ENCODE measurements at places on chromosomes 11 and 22.

- DNase-seq, result no peak
Measured at GRCh38 chr11:78112582-78113275, 26.7 kb downstream of the ALG8 start.

- DNase-seq, result no peak
Measured at GRCh38 chr11:27097551-27097950, 56.9 kb downstream of the BBOX1 start.

DNA sequence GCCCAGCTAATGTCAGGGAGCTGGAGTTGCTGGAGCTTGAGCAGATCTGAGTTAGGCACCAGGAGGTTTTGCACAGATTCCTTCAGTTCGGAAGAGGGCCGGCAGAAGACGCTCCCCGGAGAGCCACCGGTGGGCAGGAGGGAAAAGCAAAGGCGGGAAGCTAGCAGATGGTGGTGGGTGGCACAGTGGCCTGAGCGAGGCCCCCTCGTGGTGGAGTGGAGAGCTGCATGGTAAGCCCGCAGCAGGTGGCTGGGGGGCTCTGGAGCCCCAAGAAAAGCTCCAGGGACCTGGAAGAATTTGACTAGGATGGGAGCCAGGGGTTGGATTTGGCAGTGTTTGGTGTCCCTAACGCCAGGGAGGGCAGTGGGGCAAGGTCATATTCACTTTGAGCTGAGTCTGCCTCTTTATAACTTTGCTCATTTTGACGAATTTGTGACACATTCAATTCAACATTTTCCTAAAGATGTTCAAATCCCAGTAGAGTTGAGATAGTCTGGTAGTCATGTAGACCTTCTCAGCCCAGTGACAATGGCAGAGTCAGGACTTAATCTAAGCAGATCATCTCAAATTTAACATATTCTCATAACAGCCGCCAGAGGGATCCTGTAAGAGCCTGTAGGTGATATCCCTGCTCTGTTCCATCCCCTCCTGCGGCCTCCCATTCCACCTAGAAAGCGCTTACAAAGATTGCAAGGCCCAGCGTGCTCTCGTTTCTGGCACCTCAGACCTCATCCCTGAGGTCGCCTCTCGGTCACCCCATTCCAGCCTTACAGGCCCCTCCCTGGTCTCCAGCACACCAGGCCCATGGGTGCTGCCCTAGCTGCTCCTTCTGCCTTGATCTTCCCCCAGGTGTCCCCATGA lies 57.9 kb downstream of the TRIM29 start:
- no peak for DNase-seq

DNA sequence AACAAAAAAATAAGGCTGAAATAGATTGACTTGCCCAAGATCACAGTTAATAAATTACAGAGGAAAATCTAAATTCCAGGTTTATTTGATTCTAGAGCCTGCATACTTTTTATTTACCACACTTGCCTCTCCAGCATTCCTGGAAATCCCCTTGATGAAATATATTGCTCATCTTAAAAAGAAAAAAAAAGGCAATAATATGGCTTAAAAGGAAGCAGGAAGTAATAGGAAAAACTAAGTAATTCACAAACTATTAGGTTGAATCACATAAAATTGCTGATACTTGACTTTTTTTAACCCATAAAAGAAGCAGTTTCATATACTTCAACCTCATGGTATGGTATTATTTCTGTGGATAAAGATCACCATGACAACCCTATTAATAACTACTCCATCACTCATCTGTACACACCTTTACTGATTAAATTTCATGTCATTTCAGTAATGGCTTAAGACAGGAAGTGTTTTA lies 52.9 kb downstream of the COPB1 start:
- DNase-seq, result no peak

- DNase-seq, result no peak
Measured at GRCh38 chr11:33828604-33829429, 54.5 kb upstream of the FBXO3 start.

- DNase-seq, result no peak
Measured at GRCh38 chr22:19842393-19843106, 12.1 kb downstream of the GNB1L start.

- no peak for DNase-seq
Measured at GRCh38 chr11:10581481-10582019, 13.1 kb upstream of the LYVE1 start.

DNA sequence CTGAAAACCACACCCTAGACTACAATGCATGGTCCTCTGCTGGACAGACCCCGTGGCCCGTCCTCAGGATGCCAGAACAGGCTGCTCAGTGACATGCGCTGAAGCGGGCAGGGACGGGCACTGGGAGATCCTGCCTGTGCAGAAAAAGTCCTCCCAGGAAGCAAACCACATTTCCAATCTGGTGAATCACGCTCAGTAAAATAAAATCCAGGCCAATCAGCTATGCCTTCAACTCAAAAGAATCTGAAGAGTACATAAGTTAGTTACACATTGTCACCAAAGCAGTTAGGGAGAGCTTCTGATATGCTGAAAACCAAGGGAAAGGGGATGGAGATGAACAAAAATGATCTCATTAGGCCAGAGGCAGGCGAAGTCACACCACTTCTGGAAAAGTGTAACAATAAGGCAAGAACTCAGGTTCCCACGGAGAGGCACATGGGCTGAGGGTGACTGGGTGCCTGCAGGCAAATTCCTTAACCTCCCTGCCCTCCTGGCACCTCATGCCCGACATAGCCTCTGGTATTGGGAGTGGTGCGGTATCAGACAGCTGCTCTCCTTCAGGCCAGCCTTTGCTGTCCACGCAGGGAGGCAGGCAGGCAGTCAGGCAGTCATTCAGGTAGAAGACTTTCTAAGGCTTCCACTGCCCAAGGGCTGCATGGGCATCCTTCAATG lies 66.4 kb downstream of the APOL5 start:
- DNase-seq, result no peak

DNA sequence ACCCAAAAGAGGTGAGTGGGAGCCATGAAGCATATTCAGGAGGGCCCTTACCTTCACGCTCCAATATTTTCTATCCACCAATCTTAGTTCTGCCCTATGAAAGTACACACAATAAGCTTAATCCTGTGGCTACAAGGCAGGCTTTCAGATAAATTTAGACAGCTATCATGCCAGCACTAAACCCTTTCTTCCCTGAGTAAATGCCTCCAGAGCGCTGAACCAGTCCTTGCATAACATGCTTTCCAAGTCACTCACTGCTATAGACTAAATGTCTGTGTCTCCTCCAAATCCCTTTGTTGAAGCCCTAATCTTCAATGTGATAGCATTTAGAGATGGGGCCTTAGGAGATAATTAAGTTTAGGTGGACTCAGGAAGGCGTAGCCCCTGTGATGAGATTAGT lies 50.3 kb upstream of the FIBIN start:
- DNase-seq, result no peak

DNA sequence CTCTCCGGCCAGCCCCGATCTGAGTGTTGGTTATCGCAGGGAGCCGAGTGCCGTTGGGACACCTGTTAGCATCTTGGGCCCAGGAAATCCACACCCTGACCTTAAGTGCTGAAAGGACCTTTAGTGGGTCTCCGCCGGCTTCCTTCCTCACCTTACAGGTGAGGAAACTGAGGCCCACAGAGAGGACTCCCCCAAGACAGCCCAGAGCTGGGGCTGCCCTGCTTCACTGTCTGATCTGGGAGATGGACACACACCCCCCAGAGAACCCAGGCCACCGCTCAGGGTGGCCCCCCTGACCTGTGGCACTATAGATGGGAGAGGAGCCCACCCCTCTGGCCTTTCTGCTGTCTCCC lies 73.6 kb downstream of the FBLN1 start:
- no peak for DNase-seq

DNA sequence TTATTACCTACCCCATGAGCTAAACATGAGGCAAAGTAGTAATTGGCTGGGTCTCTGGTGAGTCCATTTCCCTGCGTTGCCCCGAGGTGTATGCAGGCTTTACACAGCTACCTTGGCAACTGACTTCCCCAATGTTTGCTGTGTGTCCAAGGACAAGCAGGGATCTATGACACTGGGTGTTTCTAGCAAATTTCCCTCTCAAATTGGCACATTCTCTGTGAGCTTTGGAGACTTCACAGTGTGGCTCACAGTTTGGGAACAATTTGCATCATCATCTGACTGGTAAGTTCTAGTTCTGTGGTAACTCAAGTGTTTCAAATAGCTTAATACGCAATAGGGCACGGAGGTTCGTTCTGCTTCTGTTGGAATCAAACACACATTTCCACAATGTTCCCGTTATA lies 12.5 kb downstream of the NNMT start:
- DNase-seq, result no peak

GRCh38 chr11:86176165-86176884 lies 68.2 kb upstream of the EED start:
- peak; percentile 84 for DNase-seq

DNA sequence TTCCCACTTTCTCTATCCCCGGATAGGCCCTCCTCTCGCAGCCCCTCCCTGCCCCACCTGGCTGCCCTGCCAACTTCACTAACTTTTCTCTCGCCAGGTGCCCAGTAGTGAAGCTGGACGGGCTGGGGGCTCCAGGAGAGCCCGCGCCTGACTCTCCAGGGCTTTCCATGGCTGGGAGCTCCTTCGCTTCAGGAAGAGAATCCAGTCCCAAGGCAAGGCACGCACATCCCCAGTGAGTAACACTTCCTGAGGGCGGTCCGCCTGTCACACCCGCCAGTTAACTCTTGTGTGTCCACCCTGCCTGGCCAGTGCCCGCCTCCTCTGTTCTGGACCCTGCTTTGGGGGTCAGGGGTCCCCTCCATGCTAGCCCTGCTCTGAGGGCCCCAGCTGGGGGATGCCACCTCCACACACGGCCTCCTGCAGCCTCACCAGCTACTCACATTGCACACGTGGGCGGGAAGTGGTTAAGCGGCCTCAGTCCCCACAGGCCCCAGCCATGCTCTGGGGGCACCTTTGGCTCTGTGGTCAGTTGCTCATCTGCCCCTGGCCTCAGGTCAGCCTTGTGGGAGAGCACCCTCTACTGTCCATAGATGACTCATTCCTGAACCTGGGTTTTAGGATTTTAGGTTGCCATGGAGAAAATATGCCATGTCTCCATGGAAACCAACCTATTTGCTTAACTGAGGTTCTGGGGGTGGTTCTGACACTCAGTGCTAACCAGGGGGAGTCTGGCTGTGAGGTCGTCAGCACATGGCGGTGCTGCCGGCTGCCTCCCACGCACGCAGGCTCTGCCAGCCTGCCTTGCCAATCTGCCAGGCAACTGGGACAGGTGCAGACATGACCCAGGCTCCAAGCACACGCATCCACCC lies at the start of gene RIN1:
Gene RIN1 (minus strand): TSS at position 201 of the 869 bp plus-strand sequence. CDS start 32 bp downstream, at position 169.
- peak; percentile 84 for DNase-seq

- no peak for DNase-seq
Measured at GRCh38 chr11:75719340-75720239, 2.0 kb downstream of the MOGAT2 start.

DNA sequence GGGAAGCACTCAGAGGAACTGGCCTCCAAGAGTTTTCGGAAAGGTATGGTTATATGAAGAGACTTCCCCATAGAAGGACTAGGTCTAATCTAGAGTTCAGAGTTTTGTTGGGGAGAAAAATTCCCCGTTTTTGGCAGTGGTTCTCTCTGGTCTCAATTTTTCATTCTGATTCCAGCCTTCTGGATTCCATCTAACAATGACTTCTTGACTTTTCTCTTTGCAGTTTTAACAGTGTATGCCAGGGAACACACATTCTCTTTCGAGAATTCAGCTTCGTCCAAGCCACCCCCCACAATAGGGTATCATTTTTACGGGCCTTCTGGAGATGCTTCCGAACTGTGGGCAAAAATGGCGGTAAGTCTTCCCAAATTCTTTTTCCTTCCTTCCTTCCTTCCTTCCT lies 115.6 kb downstream of the CSTPP1 start:
- no peak for DNase-seq

- peak; percentile 67 for DNase-seq
Measured at GRCh38 chr11:122628810-122629555, 26.5 kb upstream of the UBASH3B start.

DNA sequence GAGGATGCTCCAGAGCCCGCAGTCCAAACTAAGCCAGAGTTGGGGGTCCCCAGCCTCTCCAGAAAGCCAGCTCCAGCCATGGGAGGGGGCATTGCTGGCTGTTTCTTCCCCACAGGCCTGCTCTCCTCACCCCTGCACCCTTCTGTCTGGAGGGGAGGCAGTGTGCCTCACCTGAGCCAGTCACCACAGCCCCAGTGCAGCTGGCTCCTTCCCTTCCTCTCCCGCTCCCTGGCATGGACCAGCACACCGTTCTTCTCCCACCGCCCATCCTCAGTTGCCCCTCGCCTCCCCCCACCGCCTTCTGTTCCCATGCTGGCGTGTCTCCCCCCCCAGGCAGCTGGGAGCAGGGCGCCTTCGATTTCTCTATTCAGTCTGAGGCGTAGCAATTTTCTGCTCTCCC lies 110.5 kb upstream of the THY1 start:
- no peak for DNase-seq

DNA sequence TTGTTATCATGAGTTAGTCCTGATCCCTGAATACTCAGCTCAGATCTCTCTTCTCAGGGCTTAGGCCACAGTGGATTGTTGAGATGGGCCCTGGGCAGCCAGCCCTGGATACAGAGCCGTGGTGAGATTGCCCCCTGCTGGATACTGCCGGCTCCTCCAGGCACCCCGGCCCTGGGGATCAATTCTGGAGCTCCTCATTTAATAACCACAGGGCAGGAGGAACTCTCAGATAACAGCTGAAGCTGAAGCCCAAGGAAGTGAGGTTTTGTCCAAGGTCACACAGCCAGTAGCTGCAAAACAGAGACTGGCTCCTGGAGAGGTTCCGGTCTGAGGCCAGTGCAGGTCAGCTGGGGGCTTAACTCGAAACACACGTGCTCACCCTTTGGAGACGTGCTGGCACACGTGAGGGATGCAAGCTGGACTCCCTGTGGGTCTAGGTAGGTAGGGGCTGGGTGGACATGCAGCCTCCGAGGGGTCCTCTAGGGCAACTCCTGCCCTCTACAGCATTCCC lies 16.0 kb downstream of the USH1C start:
- DNase-seq, result peak; percentile 55

- no peak for DNase-seq
Measured at GRCh38 chr11:103997082-103997481, 39.4 kb upstream of the DDI1 start.

- DNase-seq, result no peak
Measured at GRCh38 chr11:9973921-9974320, 310.0 kb downstream of the SWAP70 start.

DNA sequence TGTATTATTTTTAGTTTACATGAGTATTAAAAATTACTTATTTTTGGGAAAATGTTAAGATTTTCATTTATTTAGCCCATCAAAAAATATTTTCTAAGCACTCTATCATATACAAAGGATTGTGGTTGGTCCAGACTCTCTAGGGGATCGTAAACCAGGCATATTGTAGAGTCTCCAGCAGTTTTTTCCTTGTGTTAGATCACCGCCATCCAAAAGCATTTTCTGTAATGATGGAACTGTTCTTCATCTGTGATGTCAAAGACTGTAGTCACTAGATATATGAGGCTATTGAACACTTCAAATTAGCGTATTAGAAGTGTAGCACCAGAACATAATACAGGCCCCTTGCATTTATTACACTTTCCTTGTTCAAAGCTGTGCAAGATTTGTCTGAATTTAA lies 154.9 kb downstream of the SBF2 start:
- no peak for DNase-seq

GRCh38 chr22:50470491-50470890 lies 4.3 kb downstream of the SBF1 start:
- DNase-seq, result no peak

- DNase-seq, result peak; percentile 85
Measured at GRCh38 chr11:85947431-85948272, 92.5 kb downstream of the CCDC83 start.

GRCh38 chr11:11389238-11389637 lies 36.2 kb upstream of the CSNK2A3 start:
- no peak for DNase-seq

Measured in activated CD4-positive, alpha-beta T cell treated with anti-CD3 and anti-CD28 coated beads, Interleukin-10, Interleukin-2, amounts not matched to agents 100 ng/mL and 50 ng/mL, durations not matched to agents 16 hours and 8 hours (primary cell).